AG04450 (cell line): ENCODE measurements at places on chromosomes 12 and 14.

DNA sequence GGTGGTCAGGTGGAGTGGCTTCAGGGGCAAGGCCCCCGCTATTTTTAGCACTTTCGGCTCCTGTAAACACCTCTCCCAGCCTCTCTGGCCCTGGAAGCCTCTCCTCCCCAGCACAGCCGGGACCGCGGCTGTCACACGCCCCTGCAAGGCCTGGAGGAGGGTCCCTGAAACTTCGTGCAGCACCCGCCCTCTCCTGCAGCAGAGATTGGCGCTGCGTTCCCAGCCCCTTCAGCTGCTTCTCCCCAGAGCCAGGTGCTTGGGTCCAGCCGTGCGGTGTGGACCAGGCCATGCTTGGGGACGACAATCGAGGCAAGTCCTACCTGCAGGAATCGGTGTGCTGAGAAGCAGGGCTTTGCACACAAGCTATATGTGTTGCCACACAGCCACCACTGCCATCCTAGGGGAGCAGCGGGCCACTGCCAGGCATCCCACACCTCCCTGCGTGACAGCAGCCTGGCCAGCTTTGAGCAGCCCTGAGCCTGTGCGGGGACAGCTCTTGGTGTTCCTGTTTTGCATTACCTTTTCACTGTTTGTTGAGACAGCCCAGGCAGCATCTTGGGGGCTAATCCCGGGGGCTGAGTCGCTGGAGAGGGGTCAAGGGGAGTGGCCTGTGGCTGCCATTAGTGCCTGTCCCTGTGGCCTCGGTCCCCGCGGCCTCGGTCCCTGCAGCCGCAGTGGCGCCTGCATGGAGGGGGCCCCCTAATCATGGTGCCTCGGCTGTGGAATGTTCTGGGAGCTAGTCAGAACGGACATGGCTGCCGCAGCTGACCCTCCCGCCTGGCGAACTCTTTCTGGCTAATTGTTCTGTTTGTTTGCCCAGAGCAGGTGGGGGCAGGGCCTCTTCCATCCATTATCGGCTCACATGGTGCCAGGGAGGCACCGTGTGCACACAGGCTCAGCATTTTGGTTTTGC, 27.6 kb upstream of the TRAF3 start:
- DNase-seq: no peak

GRCh38 chr12:43312991-43313505, 239.0 kb downstream of the ADAMTS20 start:
- no peak for DNase-seq

DNA sequence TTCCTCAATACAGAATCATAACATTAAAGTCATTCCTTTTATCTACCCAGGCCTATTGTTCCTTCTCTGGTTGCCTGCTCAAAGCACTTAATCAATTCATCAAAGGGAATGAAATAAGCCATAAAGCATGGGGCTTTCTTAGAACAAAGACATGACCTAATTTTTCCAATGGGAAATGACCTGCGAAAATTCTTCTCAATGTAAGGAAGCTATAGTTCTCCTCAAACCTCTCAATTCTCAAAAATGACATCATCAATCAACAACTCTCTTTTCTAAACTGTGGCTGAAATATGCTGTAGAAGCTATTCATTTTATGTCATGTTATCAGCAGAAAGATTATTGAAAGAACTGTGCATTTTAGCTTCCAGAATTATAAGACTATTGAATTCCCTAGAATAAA, 116.0 kb upstream of the PTPRR start:
- DNase-seq: no peak

DNA sequence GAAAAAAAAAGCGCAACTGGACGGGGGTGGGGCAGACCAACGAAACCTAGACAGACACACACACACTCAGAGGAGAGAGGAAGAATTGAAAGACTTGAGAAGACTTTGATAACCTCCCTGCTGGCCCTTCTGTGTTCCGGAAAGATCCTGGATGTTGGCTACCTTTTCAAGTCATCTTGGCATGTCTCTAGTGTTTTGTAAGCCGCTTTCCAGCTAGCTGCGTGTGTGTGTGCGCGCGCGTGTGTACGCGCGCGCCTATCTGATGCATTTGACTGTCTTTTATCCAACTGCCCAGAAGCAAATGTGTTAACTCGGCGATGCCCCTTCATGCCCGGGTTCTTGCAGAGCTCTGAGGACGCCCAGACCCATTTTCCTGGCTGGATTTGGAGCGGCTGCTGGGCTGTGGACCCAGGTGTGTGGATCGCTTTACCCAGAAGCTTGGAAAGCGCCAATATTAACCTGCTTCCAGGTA, 664 bp downstream of the LRFN5 start:
- no peak for DNase-seq

DNA sequence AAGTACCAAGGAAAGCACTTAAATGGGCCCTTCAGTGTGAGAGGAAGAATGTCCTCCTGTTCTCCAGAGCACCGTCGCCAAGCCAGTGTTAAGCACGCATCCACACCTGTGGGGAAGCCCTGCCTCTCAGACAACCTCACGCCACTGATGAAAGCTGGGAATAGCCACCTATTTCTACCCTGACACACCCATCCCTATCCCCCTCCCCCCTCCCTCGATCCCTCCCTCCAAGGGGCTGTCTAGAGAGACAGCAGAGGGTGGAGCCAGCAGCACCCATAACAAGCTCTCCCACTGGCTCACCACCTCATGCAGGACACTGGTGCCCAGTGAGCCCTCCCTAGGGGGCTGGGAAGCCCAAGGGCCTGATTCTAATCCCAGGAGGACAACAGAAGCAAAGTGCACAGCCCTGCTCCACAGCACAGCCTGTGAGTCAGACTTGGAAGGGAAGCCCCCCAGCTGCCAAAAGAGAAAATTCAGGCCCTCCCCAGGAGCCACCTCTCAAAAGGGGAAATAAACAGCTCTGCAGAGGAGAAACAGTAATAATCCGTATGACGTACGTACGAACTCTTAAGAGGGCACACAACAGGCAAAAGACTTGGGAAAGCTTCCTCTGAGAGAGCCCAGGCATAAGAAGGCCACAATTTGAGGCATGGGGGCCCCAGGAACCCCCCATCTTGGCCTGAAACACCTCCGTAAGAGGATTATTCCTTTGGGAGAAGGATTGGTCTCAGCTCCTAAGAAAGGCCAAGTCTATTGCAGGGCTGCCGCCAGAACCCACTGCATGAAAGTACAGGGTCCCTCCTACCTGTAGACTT, 7.8 kb downstream of the PITPNM2 start:
- DNase-seq: no peak

- DNase-seq: no peak
Observed at GRCh38 chr12:54159589-54159988, 29.2 kb downstream of the SMUG1 start.

DNA sequence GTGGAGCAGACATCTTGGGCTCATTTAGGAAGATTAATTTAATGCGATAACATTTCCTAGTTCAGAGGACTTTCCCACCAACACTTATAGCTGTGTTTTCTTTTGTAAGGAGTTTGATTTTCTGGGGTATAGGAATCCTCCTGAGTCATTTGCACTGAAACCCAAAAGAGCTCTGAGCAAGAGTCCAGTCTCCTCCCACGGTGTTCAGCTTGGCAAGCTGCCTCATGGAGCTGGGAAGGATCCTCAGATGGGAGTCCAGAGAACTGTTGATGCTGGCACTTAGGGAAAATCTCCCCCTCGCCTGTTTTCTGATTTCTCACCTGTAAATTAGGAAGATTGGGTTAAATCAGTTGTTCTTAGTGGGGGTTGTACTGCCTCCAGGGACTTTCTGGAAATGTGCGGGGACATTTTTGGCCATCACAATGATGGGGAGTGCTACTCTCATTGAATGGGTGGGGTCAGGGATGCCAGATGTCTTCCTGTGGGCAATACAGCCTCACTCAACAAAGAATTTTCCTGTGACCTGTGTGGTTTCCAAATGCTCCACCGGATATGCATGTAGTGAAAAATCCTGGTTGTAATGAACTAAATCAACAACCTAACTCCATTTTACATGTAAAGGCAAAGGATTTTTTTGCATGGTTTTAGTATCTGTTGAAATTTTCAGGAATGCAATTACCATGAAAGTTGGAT, 150.6 kb downstream of the ADCK1 start:
- DNase-seq: no peak

DNA sequence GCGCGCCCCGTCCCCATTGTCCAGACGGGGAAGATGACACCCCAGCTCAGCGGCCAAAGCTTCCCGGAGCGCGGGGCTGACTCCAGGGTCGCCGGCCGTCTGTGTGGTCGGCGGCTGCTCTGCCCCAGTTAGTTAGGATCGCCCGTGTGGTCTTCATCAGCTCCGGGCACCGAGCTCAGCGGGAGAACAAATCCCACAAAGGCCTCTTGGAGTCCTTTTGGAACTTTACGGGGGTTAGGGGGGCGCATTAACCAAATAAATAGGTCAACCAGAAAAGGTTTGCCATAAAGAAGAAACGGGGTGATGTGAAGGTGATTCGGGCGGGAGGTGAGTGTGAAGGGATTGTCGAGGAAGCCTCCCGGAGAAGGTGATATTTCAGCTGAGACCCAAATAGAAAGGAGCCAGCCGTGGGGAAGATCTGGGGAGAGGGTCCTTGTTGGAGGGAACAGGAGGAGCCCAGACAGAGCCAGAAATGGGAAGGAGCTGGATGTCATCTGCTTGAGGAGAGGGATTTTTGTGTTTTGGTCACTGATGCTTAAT, 697 bp downstream of the ATP6V0A2 start:
- DNase-seq: no peak

- DNase-seq: peak; percentile 13
Observed at GRCh38 chr12:121443193-121443870, 43.4 kb downstream of the RNF34 start.

DNA sequence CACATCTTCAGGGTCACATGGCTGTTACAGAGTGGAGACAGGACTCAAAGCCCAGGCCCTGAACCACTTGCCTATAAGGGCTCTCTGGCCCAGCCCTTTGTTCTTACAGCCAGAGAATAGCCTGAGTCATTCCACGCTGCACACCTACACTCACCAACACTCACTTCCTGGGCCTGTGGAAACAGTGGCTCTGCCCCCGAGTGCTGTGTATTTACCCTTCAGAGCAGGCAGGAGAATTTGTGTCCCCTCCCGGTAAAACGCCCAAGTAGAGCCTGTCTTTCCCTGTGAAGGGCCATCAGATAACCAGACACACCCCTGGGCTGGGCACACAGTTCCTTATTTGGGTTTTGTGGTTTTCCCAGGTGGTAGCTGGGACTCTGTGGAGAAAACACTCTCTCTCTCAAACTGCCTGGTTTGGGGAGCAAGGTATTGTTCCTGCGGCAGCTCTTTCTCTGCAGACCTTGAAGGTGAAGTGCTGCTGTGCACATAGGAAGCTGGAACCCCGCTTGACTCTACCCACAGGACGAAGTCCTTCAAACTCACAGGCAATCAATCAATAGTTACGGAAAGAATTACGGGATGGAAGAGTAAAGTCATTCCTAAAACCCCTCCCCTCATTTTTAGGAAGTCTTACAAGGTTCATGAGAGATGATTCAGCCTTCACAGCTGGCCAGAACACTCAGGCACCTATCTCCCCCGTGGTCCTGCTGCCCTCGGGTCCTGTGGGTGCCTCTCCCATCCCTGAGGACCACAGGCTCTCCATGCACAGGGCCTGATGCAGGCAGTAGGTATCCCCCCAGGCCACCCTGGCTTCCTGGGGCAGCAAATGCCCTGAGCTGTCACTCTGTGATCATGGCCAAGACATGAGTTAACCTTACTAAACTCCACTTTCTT, 20.3 kb downstream of the FIGNL2 start:
- no peak for DNase-seq

DNA sequence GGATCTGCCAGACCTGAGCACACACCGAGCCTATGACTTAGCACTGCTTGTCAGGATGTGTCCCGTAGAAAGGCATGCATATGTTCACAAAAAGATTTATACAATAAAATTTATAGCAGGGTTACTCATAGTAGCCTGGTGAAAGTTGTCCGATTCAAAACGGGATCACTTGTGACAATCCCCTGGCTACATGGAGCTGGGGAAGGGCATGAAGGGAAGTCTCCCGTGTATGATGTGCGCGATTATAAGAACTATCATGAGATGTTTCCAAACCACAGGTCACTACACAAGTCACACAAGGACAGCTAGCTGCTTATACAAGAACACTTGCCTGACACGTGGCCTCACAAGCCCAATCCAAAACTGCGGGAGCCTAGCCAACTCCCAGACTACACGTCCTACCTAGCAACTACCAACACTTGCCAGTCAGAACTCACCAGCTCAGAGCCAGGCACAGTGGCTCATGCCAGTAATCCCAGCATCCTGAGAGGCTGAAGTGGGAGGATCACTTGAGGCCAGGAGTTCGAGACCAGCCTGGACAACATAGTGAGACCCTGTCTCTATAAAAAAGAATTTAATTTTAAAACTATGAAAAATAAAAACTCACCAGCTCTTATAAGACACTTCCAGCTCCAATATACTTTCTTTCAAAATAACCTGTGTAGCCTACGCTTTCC, 7.5 kb upstream of the CDCA4 start:
- no peak for DNase-seq

DNA sequence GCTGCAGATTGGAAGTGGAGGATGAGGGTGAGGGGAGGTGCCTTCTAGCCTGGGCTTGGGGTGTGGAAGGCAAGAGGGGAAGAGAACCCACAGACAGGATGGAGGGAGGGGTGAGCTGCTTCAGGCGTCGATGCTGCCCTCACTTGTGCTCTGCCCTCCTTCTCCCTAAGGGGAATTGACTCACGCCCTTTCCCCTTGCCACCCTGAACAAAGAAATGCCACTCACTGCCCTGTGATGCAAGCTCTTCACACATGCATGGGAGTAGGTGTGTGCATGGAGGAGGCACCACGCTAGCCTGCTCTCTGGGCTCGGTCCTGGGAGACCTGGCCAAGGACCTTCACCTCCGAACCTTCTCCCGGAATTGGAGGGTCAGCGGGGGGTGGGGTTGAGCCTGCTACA, 35.7 kb upstream of the PRMT8 start:
- no peak for DNase-seq

- DNase-seq: no peak
Observed at GRCh38 chr12:53048780-53049401, 974 bp upstream of the TNS2 start.

GRCh38 chr14:21874946-21875345, 201.3 kb upstream of the OR4E1 start:
- no peak for DNase-seq
